ENCODE measurements at places on chromosomes 4 and X.

- H3K27me3 ChIP-seq: no peaks in the 10 kb centered on the region
- no peak for DNase-seq
- no peak overlapping the region for H3K4me3 ChIP-seq
- no peak overlapping the region for H3K27ac ChIP-seq
- no peaks in the 10 kb centered on the region for H3K36me3 ChIP-seq
- no peaks in the 10 kb centered on the region for H3K4me1 ChIP-seq
Measured at GRCh38 chr4:187270154-187270553, 546.5 kb upstream of the FAT1 start.

- no peaks in the 10 kb centered on the region for H3K27me3 ChIP-seq
- H3K4me1 ChIP-seq: no peaks in the 10 kb centered on the region
- H3K36me3 ChIP-seq: no peaks in the 10 kb centered on the region
Measured at GRCh38 chr4:168550064-168550766, 53.4 kb downstream of the PALLD start.

DNA sequence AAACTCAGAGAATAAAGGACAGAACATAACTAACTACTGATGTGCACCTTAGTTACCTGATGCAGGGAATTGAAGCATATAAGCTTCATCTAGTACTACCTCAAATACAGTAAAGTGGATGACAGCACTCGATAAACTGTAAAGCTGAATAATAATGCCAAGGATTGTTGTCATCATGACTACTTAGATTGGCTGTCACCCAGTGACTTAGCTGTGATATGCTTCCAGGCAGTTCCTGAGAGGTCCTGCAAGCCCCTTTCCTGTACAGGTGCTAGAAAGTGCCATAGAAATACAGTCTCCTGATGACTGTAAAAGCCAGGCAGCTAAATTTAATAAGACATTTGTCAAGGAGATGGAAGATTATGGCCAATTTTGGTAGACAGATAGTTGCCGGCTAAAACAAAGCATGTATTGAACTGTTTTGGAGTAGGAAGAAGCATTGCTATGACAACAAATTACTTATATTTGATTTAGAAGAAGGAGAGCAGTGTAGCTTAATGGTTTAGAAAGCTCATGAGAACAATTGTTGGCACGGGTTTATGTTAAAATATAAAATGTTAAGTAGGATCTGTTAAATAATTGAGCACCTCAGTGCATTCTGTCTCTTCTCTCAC, 29.7 kb downstream of the TMEM164 start:
- DNase-seq: no peak
- H3K27me3 ChIP-seq: no peaks in the 10 kb centered on the region
- no peaks in the 10 kb centered on the region for H3K36me3 ChIP-seq
- H3K4me3 ChIP-seq: no peak overlapping the region
- no peak overlapping the region for H3K27ac ChIP-seq

DNA sequence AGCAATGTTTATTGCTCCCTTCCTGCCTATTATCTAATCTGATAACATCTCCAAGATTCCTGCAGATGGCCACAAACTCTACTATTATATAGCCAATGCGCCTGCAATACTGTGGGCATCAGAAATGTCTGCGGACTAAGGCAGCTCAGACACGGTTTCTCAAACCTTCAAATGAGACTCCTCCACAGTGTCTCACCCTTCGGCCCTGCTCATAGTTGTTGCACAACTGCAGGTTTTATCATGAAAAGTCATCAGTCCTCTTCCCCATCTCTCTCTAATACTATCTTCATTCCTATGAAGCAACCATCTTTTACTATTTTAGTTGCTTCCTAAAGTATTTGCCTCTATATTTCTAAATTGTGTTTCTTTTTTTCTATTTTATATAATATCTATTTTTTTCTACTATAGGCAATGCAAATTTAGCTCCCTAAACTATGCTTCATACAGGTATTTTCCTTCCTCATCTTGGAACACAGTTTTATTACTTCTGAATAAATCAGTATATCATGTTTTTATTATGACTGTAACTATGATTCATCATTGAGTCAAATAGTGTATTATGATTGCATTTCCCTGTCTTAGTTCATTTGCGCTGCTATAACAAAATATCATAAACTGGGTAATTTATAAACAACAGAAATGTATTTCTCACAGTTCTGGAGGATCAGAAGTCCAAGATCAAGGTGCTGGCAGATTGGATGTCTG, 129.7 kb upstream of the EDNRA start:
- H3K27ac ChIP-seq: no peak overlapping the region
- no peaks in the 10 kb centered on the region for H3K36me3 ChIP-seq
- H3K27me3 ChIP-seq: no peaks in the 10 kb centered on the region
- H3K4me1 ChIP-seq: no peaks in the 10 kb centered on the region

- DNase-seq: no peak
- H3K27me3 ChIP-seq: no peaks in the 10 kb centered on the region
- no peaks in the 10 kb centered on the region for H3K4me1 ChIP-seq
- H3K27ac ChIP-seq: no peak overlapping the region
- H3K36me3 ChIP-seq: no peaks in the 10 kb centered on the region
Measured at GRCh38 chr4:7676398-7676922, 241.7 kb upstream of the PSAPL1 start.

DNA sequence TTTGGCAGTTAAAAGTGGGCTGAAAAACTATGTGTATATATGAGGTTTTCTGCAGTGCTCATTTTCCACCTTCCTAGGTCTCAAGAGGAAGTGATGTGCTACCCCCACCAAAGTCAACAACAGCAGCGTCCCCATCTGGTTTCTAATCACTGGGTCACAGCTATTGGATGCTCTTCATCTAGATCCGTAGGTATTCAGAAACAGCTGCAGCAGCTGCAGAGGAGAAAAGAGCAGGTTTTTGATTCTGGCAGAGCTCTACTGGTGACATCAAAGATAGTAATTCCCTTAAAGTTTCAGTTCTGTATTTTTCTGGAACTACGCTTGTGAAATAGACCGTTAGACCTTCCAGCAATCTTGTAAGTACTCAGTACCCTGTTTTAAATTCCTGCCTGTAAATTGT, 5.8 kb upstream of the GUCY2F start:
- H3K27ac ChIP-seq: no peak overlapping the region
- H3K4me3 ChIP-seq: no peak overlapping the region
- H3K27me3 ChIP-seq: no peaks in the 10 kb centered on the region
- no peak for DNase-seq
- no peaks in the 10 kb centered on the region for H3K4me1 ChIP-seq

- H3K27ac ChIP-seq: no peak overlapping the region
- DNase-seq: no peak
- H3K27me3 ChIP-seq: no peaks in the 10 kb centered on the region
- H3K4me3 ChIP-seq: no peak overlapping the region
- peaks cover 8% of the 10 kb centered on the region for H3K4me1 ChIP-seq
Measured at GRCh38 chr4:145808021-145808650, 128.2 kb downstream of the C4orf51 start.

DNA sequence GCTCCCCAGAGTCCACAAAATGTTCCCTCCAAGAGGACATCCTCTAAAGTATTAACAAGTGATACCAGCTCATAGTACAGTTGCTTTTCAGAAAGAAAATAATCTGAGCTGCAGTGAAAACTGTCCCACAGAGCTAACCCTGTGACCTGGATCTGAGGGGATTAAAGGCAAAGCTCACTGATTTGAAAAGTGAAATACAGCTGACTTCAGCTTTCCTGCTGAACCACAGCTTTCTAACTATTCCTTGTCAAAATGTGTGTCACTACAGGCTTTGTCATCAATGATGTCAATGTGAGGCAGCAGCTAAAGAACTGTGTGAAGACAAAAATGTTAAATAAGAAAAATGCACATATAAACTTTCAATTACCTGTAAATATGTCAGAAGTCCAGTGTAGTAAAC, 36.9 kb downstream of the DCHS2 start:
- H3K27ac ChIP-seq: no peak overlapping the region
- DNase-seq: no peak
- H3K27me3 ChIP-seq: no peaks in the 10 kb centered on the region
- no peaks in the 10 kb centered on the region for H3K36me3 ChIP-seq
- H3K4me1 ChIP-seq: no peaks in the 10 kb centered on the region
- H3K4me3 ChIP-seq: no peak overlapping the region

DNA sequence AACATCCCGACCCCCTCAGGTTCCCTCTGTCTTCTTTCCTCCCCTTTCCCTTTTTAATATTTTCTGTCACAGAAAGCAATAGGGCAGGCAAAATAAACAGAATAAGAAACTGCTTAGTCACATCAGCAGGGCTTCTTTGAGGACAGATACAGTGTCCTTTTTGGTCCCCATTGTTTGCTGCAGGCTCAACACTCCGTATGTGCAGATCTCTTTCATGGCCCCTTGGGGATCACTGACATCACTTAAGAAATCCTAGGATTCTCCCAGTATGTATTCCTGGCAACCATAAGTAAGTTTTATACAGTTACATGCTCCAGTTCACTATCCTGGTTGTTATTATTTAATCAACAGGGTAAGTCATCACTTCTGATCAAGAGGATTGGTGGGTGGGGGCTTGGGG, 448.0 kb downstream of the NKX6-1 start:
- H3K27me3 ChIP-seq: no peaks in the 10 kb centered on the region
- H3K4me1 ChIP-seq: no peaks in the 10 kb centered on the region
- H3K36me3 ChIP-seq: no peaks in the 10 kb centered on the region
- H3K27ac ChIP-seq: no peak overlapping the region
- no peak for DNase-seq
